Right forelimb (tissue), 1 donor: ENCODE measurements at places on chromosomes 7 and 10.

DNA sequence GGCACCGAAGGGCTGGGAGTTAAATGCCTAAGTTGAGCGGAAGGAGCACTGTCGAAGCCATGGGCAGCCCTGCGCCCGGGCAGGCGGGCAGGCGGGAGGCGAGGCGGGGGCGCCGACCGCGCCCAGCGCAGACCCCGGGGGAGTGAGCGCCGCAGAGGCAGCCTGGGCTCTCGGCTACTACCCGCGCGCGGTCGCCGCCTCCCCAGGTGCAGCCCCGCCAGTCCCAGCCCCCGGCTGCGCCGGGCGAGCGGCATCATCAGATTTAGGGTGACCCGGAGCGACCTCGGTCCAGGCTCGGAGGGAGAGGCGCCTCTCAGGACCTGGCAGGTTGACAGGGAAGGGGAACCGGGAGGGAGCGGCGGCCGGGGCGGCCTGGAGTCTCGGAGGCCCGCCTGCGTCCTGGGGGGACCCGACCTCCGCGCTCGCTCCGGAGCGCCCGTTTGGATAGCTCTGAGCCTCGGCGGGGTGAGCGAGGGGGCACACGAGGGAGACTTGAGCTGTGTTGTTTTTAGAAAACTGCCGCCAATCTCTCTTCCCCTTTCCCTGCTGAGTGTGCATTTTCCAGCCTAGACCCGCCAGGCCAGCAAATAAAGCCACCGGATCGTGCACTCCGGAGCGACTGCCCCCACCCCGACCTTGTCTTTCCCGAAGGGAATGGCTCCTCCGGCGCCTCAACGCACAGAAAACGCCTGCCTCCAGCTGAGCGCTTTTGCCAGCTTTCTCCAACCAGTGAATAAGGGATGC is 2.3 kb upstream of the NRP1 start:
- DNase-seq, result peak; percentile 78

- DNase-seq, result no peak
These were observed 3.8 kb downstream of the NKX2-3 start for GRCh38 chr10:99536338-99537085.

DNA sequence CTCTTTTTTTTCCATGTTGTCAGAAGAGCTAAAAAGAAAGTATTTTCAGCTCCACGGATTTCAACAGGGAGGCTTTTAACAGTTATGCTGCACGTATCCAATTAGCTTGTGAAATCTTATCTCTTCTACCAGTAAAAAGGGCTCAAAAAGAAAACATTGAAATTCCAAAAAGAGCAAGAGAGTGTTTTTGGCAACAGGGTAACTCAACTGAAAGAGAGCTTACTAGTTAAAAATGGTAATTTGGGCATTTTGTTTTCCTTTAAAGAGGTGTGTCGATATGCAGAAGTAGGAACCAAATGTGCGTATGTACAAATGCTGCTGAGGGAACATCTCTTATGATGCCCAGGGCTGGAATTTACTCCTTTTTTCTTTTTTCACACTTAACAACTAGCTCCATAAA is 292.8 kb downstream of the PRKG1 start:
- DNase-seq, result no peak

GRCh38 chr10:30829901-30830300 is 200.3 kb upstream of the LYZL2 start:
- DNase-seq, result no peak

DNA sequence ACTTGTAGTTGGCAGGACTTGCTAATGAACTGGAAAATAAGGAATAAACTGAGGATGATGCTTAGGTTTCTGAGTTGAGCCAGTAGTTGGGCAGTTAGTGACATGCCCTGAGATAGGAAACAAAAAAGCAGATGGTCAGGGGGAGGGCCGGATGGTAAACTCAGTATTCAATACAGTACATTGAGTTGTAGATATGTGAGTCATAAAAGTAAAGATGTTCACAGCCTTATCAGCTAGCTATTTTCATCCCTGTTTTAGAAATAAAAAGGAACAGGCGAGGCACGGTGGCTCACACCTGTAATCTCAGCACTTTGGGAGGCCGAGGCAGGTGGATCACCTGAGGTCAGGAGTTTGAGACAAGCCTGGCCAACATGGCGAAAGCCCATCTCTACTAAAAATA is 22.2 kb upstream of the NRBF2 start:
- no peak for DNase-seq

DNA sequence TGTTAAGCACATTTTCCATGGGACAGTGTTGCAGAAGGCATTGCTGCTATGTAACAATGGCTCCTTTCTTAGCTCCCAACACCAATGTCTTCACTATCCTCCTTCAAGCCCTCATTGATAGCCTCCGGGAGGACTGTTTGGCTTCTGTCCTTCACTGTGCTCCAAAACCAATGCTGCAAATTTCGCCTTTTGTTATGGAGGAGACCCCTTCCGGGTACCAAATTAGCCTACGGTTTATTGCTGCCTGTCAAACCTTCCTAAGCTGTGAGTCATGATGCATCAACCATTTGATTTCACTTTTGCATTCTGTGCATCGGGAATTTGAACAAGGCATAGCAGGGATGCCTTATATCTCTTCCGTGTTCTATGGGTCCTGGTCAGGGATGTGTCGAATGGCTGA is 432.9 kb downstream of the GATA3 start:
- DNase-seq, result no peak

- DNase-seq, result no peak
These were observed 89.0 kb upstream of the PHYHIPL start for GRCh38 chr10:59087486-59087885.

- no peak for DNase-seq
These were observed 70.5 kb downstream of the COPG2 start for GRCh38 chr7:130598056-130598455.

DNA sequence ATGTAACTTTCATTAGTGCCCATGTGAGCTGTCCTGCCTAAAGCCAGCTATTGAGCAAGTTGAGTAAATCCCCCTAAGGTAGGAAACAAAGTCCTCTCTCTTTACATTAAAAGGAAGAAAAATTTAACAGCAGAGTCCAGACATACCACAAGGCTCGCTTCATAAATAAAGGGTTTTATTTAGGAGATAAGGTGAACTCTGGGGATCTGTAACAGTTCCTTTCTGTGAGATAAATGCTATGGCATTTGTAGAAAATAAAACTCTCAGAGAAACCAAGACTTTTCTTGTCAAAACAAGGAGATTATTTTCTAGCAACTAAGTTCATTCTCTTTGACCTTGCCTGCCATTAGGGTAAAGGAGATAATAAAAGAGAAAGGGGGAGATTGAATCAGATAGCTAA is 32.3 kb upstream of the LYZL1 start:
- DNase-seq, result no peak

DNA sequence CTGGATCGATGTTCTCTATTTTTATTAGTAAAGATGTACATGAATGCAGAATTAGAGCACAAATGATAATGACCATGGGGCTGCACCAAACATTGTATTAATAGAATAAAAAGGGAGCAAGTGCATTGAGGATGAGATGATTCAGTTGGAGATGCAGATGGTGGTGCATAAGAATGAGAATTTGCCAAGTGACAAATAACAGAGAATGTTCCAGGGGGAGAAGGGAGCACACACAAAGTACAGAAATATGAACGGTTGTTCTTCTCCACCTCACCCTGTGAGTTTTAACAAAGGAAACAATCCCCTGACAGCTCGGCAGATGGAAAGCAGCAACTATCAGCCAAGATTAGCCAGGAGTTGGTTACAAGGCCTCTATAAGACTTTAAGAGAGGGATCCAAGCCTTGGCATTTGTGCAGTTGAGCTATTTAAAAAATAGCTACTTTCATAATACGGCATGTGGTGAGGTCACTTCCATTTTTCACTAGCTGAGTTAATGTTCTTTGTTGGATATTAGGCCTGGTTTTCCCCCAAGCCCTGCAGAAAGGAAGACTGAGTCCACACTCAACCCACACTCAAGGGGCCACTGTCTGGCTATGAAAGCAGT is 462.5 kb downstream of the TNS3 start:
- DNase-seq, result no peak

- no peak for DNase-seq
These were observed 99.5 kb downstream of the CAMK1D start for GRCh38 chr10:12448729-12449391.

DNA sequence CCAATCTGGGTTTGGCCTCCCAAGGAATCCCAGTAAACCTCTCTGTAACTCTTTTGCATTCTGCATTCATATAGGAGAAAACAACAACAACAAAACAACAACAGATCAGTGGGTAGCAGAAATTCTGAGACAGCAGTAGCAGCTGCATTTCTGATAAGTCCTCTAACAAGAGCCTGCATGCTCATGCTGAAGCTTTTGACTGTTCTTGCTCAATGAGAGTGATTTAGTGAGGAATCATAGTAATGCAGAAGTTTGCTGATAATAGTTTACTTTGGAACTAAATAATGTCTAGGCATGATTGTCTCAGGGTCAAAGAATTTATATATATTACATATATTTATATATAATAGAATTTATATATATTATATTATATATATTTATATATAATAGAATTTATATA is 35.2 kb downstream of the BMPER start:
- DNase-seq, result no peak

- peak; percentile 46 for DNase-seq
These were observed 374.9 kb downstream of the BBS9 start for GRCh38 chr7:33504266-33504665.

GRCh38 chr10:112799038-112799437 is 151.0 kb upstream of the TCF7L2 start:
- DNase-seq, result no peak

GRCh38 chr7:16989811-16990413 is 108.1 kb upstream of the AGR3 start:
- no peak for DNase-seq

GRCh38 chr7:22061775-22062174 is 116.1 kb upstream of the CDCA7L start:
- no peak for DNase-seq

GRCh38 chr10:44164251-44164956 is 220.5 kb downstream of the CXCL12 start:
- no peak for DNase-seq

DNA sequence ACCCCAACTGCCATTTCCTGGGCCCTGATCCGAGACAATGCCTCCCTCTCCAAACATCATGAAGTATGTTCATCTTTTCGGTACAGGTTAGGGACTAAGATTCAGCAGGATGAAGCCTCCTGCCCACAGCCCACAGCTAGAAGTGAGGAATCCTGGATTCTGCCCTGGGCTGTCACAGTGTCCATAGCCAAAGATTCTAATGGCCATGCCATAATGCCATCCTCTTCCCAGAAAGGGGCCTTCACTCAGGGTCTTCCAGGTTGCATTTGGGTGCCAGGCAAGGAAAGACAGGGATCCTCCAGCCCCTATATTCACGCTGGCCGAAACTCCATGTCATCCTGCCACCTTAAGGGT is 15.7 kb upstream of the ZMIZ1 start:
- DNase-seq, result peak; percentile 18

- DNase-seq, result no peak
These were observed 17.2 kb downstream of the TSPAN13 start for GRCh38 chr7:16770657-16771329.

GRCh38 chr10:45602082-45602730 is 70.4 kb downstream of the ZFAND4 start:
- DNase-seq, result no peak

- peak; percentile 73 for DNase-seq
These were observed 182.8 kb downstream of the ARHGAP12 start for GRCh38 chr10:31745612-31746376.

GRCh38 chr7:34728156-34728555 is 70.1 kb downstream of the NPSR1 start:
- DNase-seq, result no peak

DNA sequence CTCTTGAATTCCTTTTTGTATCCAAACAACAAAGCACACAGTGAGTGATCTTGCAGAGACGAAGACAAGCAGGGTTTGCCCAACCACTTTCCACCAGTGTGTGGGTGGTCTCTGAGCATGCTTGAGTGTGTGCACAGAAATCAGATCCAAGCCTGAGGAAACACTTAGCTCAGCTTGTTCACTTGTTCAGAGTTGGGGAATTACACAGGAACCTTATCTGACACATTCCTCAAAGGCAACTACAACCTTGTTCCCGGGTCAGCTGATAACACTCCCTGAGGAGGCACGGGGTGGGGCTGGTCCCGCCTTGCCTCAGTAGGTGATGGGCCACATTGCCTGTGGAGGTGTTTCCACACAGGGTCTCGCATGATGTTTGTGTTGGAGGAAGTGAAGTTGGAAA is 216.9 kb downstream of the DYNC1I1 start:
- DNase-seq, result no peak

- DNase-seq, result no peak
These were observed 397 bp upstream of the NFE2L3 start for GRCh38 chr7:26151650-26151952.

- DNase-seq, result no peak
These were observed 625.1 kb upstream of the MKI67 start for GRCh38 chr10:128751284-128751683.

DNA sequence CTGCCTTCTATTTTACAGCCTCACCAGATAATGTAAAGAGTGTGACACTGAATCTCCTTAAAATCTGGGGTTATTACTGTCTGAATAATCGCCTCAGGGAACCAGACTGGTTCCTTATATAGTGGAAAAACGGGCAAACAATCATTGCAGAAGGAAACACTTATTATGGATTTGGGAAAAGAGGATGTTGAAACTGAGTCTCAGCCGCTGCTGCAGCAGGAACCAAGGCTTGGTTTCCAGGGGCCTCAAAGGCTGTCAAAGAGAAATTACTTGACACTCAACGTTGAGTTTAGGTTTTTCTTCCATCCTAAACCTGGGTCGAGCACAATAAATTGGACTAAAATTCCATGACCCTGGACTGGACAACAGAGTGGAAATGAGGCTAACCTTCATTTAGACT is 103.8 kb upstream of the AHR start:
- DNase-seq, result no peak

DNA sequence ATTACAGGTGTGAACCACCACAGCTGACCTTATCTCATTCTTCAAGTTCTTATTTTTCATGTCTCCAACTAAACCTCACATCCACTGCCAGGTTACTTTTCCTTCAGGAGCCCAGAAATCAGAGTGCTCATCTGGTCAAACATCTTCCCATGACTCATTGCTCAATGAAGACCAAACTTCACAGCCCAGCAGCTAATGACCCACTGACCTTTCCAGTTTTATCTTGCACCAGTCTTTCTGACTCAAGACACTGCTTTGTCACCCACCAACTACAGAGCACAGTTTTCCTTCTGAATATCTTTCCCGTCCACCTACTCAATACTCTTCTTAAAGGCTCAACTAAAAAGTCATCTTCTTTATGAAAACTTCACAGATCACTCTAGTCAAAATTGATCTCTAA is 245.1 kb downstream of the CHCHD3 start:
- DNase-seq, result no peak
